Activated T-cell treated with anti-CD3 and anti-CD28 coated beads, Interleukin-2, amount 50 U/mL, for 4 hours (primary cell): ENCODE measurements at places on chromosomes 6 and 20.

DNA sequence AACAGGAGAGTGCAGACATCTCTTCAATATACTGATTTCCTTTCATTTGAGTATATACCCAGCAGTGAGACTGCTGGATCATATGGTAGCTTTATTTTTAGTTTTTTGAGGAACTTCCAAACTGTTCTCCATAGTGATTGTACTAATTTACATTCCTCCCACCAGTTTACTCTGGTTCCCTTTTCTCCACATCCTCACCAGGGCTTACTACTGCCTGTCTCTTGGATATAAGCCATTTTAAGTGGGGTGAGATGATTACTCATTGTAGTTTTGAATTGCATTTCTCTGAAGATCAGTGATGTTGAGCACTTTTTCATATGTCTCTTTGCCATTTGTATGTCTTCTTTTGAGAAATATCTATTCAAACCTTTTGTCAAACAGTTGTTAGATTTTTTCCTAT, 64.9 kb upstream of the HMGCLL1 start:
- no peak for DNase-seq

DNA sequence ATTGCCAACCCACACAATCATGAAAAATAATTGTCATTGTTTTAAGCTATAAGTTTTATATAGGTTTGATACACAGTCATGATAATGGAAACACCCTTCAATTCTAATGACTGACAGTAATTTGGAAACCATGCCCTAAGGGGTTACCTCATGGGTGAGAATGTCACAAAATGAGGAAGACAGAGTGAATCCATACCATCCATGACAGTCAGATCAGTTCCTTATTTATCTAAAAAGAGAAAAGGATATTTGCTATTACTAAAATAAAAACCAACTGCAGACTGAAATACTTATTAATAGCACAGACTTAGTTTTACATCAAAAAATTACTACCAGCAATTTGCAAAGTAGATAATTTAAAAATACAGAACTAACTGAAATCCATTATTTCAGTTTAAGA, 437.8 kb downstream of the UTRN start:
- no peak for DNase-seq

DNA sequence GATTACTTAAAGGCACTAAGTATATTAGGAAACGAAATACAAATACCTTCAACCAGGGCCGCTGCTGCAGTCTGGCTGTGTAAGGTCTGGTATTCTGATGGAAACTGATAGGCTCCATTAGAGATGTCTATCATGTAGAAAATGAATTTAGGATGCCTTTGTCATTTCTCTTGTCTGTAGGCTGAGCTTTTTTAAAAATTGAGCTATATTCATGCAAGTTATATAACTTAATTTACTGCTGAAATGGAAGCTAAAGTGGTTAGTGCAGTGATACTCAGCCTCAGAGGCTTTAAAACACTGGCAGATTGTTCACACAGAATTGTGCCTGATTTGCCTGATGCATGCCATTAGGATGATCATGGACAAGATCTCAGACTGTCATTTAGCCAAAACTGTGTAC, 286.2 kb upstream of the QKI start:
- DNase-seq: no peak

DNA sequence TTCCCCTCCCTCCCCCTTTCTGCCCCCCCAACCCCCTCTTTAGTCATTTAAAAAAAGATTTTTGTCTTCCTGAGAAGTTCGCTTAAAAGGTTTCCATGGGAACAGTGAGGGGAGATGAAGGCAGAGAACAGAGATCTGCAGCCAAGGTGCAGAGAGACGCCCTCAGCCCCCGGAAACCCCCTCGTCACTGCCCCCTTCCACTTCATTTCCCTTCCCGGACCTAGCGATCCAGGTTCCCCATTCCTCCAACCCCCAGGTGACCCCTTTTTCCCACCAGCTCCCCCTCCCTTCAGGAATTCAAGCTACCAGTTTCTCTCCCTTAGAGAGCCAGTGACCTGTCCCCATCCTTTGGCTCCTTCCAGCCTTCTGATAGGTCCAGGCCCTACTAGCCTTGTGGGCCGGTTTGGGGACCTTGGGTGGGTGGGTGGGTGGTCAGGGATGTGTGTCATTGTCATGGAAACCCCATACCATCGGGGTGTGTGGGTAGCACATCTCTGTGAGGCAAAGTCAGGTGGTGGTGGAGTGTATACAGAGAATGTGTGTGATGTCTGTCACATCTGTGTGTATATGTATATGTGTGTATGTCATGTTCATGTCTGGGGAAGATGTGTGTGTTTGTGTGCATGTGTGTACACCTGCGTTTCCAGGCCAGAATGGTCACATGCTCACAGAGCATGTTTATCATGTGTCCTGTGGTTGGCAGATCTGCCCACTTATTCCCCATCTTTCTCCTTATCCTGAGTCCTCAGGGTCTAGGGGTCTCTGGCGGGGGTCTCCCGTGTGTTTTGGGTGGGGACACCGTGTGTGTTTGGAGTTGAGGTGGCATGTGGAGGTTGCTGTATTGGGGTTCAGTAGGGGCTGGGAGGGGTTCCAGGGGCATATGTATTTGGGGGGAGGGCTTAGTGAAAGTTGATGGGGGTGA, 7.0 kb downstream of the SYNGAP1 start:
- DNase-seq: no peak

DNA sequence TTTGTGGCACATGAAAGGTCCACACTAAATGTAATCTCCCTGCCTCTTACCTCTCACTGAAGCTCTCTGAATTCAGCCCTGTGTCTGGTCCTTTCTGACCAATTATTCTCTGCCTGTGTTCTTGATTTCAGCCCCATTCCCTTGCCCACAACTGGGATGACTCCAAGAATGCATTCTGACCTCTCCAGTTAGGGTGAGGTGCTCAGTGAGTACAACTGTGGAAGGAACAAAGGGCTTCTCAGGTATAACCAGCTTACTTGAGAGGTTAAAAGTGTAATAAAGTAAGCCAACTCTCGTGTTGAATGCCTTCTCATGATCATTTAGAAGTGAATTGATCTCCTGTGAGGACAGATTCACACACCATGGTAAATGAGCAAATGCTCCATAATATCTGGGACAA, 88.1 kb downstream of the GCLC start:
- no peak for DNase-seq

GRCh38 chr6:104589940-104590339, 269.8 kb downstream of the HACE1 start:
- no peak for DNase-seq

DNA sequence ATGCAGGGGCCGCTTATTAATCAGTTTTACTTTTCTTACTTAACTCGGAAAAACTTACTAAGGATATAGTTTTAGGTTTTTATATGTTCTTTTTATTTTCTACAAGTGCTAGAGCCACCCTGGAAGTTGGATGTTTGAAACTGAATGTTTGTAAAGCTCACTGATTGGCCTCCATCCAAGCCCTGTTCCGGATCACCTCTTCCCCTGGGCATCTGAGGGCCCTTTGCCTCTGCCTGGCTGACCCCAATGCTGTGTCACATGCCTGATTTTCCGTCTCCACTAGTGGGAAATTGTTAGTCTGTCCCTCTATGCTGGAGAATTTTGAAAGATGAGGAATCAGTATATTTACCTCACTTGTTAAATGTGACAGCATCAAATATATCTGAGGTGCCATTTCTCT, 79.3 kb downstream of the SLC35F1 start:
- no peak for DNase-seq

DNA sequence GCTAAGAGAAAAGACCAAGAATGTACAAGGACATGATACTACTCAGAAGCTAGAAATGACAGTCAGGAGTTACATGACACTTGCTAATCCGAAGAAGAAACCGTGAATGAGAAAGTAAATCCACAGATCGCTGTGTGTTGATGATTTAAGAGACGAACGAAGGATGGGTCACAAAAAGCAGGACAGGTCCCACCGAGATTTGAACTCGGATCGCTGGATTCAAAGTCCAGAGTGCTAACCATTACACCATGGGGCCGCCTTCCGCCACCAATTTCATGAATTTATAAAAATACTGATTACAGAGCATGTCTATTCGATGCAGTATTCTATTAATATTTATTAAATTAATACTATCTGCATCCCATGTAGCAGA, 54.0 kb upstream of the BTN3A2 start:
- DNase-seq: peak; percentile 26

- no peak for DNase-seq
Observed at GRCh38 chr20:64244870-64245603, 10.5 kb upstream of the PCMTD2 start.

DNA sequence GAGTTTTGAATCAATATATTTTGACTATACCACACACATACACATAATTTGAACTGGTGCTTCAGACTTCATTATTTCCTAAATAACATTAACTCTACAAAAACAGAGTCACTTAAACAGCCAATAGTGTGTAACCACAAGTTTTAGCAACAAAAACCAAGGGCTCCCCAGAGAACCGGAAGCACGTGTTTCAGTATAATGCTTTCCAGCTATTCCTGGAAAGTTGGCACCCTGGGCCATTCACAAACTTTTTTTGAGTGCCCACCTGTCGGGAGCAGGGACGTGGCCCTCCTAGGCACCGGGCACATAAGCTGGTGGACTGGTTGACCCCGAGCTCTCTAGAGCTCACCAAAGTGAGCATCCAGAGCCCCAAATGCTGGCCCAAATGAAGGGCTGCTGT, 1.9 kb upstream of the SLC35D3 start:
- no peak for DNase-seq

GRCh38 chr6:17349427-17349826, 44.0 kb upstream of the CAP2 start:
- DNase-seq: no peak

DNA sequence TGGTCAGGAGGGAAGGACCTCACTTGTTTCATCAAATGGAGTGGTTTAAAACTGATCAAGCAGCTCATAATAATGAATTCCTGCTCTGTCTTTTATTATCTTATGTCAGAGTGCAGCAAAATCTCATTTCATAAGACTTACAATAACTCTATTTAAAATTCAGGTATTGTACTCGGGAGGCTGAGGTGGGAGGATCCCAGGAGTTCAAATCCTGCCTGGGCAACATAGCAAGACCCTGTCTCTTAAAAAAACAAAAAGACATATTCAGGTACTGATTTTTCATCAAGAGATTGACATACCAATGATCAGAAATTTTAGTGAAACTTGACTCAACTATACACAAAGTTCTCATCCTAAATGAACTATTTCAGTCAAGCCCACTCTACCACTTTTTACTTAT, 5.6 kb upstream of the DYNLRB1 start:
- no peak for DNase-seq

- DNase-seq: no peak
Observed at GRCh38 chr6:127015858-127016257, 102.6 kb upstream of the RSPO3 start.

DNA sequence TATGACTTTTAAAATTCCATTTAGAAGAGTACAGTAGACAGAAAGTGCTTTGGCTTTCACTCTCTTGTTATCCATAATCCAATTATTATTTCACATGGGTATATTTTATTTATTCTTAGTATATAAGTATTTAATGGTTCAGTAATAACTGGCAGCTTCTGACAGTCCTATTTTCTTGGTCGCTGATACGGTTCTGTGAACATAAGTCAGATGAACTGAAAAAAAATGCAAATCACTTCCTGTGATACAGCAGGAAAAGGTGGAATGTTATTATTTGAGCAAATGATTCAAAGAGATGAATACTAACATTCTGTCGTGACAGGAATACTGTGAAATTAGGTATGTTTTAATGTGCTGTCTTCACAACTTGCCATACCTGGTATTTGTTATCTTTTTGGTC, 132.3 kb downstream of the ARHGAP18 start:
- DNase-seq: no peak

GRCh38 chr6:159682295-159682694, 10.7 kb downstream of the SOD2 start:
- no peak for DNase-seq

DNA sequence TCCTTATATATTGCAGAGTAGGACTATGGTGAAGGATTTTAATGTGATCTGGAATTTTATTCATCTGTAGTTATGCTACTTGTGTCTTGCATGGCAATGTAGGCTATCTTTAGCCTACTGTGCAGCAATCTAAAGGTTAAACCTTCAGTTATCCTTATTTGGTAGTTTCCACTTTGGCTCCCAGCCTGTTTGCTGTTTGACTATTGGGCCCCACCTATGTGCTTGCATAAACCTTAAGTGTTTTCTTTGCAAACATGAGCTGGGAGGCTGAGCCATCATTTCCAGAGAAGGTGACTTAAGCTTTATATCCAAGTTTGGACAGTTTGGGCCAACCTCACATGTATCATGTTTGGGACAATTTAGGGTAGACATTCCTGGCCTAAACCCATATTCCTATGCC, 537.5 kb downstream of the BTBD3 start:
- no peak for DNase-seq

- DNase-seq: peak; percentile 67
Observed at GRCh38 chr6:3159805-3160781, 2.7 kb upstream of the TUBB2A start.

DNA sequence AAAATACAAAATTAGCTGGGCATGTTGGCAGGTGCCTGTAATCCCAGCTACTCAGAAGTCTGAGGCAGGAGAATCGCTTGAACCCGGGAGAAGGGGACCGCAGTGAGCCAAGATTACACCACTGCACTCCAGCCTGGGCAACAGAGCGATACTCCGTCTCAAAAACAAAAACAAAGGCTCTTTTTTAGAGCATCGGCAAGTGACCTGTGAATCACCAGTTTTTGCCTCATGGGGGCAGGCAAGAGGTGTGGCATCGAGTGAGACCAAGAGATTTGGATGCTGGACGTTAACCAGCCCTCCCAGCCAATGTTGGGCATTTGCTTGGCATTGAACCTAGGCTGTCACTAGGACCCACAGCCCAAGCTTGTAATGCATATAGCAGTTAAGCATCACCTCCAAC, 14.6 kb upstream of the CDK5RAP1 start:
- no peak for DNase-seq

DNA sequence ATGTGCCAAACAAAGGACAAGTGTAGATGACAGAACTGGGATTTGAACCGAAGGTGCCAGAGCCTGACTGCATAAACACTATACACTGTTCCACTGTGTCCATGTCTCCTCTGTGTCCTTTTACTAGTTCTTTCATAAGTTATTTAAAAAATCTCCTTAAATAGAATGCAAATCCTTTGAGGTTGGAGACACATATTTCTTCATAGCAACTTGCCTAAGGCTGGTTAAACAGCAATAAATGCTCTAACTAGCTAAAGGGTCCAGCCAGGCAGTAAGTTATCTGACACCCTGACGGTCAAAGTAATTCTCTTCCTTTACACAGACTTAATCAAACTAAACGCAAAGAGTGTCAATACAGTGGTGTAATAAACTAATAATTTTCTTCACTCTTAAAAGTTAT, 76.2 kb upstream of the TRAF3IP2 start:
- DNase-seq: no peak

DNA sequence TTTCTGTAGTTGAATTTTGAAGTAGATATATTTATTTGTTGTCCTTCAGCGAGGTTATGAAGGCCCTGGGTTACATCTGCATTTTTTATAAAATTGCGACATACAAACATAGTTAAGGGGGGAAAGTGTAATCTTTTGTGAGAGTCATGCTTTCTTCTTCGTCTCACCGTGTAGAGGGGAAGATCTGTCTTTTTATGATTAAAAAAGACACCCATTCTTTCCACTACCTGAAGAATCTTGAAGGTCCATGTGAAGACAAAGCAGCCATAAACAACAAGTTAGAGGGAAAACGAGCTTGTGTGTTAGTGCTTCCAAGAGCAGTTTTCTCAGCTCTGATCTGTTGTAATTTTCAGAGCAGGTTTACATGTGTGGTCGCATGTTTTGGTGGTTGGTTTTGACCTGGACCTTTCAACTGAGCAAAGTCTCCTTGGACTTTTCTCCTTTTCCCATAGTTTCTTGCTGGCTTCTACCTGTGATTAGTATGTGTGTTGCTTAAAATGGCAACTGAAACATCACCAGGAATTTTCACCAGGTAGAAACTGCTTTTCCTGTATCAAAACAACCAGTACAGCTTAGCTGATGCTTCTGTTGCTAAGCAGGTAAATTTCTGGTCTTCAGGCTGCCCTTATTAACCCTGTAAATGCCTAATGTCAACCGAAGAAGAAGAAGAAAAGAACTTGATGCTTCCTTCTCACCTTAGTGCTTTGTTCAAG, 37.3 kb downstream of the RREB1 start:
- no peak for DNase-seq
